Hematopoietic multipotent progenitor cell (in vitro differentiated cells): ENCODE measurements at places on chromosomes 12 and 14.

GRCh38 chr14:62800577-62800976 lies 244.7 kb downstream of the KCNH5 start:
- DNase-seq: no peak

DNA sequence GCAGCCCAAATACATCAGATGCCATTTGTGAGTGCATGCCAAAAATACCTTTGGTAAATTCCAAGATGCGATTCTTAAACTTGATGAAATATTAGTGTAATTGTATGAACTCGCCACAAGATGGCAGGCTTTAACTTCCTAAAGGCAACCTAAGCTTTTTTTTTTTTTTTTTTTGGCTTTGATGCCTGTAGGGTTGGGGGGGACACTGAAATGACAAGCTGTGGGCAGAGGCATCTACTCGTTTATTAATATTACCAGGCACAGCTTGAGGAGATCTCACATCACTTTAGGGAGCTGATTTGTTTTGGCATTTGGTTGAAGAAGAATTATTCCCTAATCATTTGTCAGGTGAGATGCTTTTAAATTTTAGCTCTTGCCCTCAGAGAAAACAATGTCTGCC lies 126.7 kb upstream of the CCDC196 start:
- peak; percentile 19 for DNase-seq

DNA sequence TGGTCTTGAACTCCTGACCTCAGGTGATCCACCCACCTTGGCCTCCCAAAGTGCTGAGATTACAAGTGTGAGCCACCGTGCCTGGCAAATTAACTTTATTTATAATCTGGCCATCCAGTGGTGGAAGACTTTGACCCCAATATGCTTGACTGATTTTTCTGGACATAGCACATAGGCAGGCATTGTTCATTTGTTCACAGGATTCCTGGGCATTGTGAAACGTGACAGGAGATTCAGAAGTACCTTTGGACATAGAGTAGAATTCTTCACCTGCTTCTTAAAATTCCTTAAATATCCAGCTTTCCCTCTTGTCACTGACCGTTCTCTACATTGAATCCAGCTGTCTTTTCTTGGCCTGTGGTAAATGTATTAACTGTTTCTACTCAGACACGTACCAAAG lies 103.1 kb downstream of the SCN8A start:
- no peak for DNase-seq

DNA sequence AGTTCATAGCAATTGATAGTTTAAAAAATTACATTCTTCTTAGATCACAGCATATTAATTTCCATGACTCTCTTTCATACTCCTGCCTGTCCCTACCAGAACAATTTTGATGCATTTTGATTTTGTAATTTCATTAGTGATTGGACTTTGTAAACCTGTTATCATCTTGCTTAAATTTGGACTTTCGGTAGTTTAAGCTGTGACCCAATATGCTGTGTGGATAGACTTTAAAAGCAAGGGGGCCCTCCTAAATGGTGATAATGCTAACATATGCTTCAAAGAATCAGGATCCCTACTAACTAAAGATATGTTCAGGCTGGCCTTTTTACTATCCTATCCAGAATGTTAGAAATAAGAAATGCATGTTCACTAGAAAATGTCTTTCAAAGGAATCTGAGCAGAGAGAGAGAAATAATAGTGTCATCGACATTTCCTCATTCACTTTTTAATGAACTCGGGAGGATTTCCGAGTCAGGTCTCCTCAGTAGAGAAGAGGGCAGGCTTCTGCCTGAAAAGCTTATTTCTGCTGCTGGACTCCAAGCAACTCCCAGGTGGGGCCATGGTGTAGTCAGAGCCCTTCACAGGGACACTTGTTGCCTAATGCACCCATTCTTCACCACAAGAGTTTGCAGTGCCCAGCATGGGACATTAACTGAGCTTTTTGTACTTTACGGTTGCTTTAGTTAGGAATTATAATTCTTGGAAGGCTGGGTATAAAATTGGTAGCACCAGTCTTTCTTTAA lies 16.7 kb downstream of the SLC38A4 start:
- no peak for DNase-seq

DNA sequence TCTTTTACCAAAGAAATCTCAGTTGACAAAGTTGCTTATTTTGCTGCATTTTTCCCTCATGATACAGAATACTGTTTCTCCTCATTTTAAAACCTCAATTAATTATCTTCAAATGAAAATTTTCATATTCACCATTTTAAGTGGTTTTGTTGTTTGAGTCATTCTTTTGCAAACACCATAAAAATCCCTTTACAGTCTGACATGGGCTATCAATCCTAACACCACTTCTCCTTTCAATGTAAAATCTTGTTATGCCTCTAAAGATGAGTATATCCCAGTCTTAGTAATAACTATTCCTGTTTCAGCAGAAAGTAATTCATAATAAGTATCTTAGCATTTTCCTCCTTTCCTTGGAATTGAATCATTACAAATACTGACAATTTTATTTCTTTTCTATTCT lies 192.2 kb downstream of the SYT1 start:
- no peak for DNase-seq

- DNase-seq: no peak
Observed at GRCh38 chr14:60317609-60318008, 68.6 kb downstream of the PPM1A start.

GRCh38 chr14:30985796-30986195 lies 39.7 kb upstream of the AP4S1 start:
- no peak for DNase-seq

DNA sequence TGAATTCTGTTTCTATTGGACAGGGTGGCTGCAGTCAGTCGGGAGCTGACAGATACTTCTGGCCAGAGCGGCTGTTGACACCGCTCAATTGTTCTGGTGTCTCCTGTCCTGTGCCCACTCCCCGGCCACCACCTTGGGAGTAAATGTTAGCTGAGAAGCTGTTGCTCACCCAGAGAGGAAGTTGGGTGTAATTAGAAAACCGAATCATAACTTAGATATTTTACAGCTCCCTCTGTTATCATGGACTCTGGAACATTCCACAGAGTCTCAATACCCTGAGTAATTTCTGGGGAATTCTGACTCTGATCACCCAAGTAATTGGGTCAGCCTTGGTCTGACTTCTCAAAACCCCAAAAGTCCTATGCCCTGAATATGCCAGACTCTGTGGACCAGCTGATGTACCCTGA lies 58.3 kb upstream of the RFLNA start:
- no peak for DNase-seq

- DNase-seq: peak; percentile 50
Observed at GRCh38 chr12:110689281-110690126, 589 bp upstream of the HVCN1 start.

GRCh38 chr14:48398675-48399282 lies 723.4 kb upstream of the MDGA2 start:
- DNase-seq: peak; percentile 36

- peak; percentile 80 for DNase-seq
Observed at GRCh38 chr12:29148911-29149690, at the start of gene FAR2. Gene FAR2, plus strand, starts transcription at chr12:29149278. Its CDS starts 121,172 bp downstream, at chr12:29270450.

DNA sequence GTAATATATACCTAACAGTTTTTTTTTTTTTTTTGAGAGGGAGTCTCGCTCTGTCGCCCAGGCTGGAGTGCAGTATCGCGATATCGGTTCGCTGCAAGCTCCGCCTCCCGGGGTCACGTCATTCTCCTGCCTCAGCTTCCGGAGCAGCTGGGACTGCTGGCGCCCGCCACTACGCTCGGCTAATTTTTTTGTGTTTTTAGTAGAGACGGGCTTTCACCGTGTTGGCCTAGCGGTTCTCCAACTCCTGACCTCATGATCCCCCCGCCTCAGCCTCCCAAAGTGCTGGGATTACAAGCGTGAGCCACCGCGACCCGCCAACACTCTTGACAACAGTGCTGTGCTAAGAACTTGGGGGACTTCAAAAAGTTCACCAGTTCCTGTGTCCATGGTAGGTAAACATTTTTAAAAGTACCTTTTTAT lies 63.5 kb downstream of the FOXG1 start:
- DNase-seq: no peak

- no peak for DNase-seq
Observed at GRCh38 chr12:3002646-3003045, 43.4 kb downstream of the TEAD4 start.

GRCh38 chr14:104678346-104678745 lies 11.1 kb upstream of the INF2 start:
- no peak for DNase-seq

DNA sequence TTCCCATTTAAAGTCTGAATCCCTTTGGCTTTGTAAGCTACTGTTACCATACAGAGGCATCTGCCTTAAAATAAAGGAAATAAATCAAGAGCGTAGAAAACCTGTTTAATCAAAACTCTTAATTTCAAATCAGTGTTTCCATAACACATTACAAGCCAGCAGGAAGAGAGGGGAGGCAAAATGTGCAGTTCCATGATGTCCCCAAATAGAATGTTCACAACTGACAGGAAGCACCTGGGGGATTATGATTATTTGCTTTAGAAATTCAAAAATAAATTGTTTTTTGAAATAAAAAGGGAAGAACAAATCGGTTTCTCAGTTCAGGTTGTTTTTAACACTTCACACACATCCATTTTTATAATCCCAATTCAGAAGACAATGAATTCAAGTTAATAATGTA lies 21.4 kb downstream of the SOCS2 start:
- peak; percentile 76 for DNase-seq

DNA sequence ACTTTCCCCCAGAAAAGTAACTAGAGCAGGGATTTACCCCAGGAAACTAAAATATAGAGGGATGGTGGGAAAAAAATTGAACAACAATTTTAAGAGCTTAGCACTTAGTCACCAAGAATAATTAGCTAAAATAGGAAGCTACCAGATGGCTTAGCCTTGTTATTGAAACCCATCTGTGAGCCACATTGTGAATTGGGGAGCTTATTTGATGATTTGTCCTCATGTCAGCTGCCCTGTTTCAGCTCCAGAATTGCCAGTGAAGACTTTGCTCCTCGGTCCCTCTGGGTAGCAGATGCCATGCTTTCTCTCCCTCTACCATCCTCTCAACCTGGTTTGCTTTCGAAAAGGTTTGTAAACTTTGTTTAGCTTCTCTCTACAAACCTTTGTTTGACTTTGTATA lies 67.7 kb upstream of the PTHLH start:
- DNase-seq: no peak

DNA sequence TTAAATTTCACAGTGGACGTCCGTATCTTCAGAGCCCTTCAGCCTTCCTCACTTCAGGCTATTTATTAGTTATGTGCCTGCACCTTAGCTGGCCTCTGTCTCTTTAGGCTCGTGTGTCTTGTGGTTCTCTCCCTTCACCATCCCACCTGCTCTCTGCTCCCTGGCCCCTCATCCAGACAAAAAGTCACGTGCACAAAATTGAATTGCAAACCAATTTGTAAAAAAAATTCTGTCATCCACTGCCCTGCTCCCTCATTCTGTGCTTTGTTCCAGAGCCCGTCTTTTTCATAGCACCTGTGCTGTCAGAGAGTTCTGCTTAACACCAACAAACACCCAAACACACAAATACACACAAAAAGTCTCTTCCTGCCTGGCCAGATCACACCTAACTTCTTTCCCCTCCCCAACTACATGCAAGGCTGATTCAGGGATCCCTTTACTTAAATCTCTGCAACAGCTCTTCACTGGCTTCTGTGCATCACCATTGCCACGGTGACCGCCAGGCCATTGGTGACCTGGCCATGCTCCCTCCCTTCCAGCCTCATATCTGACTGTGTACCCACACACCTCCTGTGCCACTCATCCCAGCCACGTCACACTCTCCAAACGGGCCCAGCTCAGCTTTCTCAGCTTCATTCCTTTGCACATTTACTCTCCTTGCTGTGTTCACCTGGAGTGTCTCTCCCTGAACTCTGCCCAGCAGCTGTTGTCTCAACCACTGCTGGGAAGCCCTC lies 205.7 kb downstream of the TTC8 start:
- no peak for DNase-seq

DNA sequence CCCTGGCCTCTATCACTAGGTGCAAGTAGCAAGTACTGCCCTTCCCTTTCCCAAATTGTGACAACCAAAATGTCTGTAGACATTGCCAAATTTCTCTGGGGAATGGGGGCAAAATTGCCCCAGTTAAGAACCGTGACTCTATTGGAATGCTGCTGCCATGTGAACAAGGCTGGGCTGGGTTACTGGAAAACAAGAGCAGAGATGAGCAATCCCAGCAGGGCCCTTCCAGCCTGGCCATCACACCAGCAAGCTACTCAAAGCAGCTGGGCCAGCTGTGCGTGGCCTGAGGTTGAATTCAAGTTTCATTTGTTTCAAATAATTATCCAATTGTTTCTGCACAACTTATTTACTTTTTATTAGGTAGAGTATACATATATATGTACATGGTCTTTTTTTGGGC lies 103.4 kb upstream of the PKP2 start:
- DNase-seq: no peak

DNA sequence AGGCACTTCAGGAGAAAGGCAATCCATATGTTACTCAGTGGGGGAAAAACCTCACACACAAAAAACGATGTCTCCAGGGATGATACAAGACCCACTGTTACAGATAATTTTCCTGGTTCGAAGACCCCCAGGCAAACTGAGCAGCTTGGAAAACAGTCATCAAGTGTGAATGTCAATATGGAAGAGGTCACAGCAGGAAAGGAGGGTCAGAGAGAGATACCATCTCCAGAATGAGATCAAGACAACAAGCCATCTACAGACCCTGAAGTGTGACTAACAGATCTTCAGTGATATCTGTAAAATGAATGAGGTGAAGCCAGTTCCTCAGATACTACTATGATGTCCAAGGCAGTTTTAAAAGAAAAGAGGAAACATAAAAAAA lies 28.6 kb downstream of the GNS start:
- no peak for DNase-seq

DNA sequence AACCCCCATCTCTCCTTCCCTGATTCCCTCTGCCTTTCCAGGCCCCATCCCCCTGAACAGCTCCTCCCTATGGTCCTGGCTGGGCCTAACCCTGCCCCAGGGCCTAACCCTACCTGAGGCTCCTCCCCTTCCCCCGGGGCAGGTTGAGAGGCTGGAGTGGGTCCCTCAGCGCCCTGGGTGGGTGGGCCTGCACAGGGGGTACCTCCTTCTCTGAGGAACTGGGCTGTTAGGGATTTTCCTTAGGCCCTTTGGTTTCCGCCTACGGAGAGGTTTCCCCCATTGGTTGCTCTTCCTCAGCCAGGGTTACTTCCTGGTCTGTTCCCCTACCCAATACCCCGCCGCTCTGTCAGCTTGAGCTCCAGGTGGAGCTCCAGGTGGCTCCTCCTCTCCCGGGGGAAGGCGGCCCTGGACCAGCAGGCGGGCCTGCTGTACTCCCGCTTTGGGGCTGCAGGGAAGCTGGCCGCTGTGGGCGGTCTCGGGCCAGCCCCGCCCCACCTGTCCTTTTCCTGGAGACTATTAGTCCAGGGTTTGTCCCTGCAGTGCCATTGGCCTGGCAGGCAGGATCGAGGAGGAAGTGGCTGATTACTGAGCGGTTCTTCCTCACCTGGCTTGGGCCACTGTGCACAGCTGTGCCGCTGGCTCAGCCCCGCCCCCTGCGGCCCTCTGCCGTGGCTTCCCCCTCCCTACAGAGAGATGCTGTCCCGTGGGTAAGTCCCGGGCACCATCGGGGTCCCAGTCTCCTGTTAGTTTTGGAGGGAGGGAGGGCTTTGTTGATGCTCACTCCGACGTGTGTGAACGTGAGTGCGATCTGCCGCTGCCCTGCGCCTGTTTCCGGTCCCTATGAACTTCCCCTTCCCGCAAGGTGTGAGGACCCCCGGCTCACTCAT lies 2.5 kb downstream of the C12orf57 start:
- DNase-seq: no peak
